Endodermal cell (in vitro differentiated cells): ENCODE measurements at places on chromosomes 1 and 21.

- DNase-seq: peak; percentile 93
Observed at GRCh38 chr21:43728467-43729390, 9.8 kb downstream of the PDXK start.

DNA sequence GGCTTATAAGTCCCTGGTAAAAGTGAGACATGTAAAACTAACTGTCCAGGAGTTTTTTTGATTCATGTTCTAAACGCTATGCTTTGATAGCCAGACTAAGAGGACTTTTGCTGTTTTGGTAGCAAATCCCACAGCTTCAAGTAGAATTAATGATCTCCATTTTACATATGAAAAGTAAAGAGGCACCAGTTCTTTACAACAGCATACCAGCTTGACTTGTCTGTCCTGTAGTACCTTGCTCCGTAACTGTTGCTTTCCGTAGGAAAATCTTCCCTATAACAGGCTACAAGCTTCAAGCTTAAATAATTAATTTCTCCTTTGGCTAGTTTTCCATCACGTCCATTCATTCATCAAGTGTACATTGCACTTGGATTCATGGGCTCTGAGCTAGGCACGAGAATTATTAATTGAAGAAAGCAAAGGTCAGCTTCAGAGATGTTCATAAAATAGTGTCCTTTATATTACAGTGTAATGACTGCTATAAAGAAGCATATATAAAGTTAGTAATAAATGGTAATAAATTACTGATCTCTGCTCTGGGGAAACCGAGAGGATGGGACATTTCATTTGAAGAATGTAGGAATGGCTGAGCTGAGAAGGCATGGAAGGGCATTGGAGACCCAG, 29.2 kb downstream of the B3GALT5 start:
- DNase-seq: no peak

GRCh38 chr1:60589916-60590315, 492.4 kb upstream of the NFIA start:
- no peak for DNase-seq

GRCh38 chr1:160621633-160622413, 25.0 kb downstream of the SLAMF1 start:
- no peak for DNase-seq

- DNase-seq: no peak
Observed at GRCh38 chr1:169121146-169121923, 14.8 kb downstream of the ATP1B1 start.

DNA sequence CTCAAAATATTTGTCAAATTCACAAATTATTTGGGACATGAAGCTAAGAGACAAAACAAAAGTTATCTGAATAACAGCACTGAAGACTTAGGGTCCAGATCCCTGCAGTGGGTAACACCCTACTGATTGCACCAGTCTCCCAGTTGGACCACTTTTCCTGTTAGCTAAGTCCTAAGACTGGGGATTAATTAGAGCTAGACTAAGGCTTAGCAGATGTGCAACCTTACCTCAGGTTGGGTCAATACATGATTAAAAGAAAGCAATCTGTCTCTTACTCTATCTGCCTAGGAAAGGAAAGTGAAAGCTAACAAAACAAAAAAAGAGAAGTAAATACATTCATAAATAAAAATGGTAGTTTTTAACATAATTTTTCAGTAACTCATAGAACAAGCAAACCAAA, 737.2 kb upstream of the CHRM3 start:
- DNase-seq: no peak

- DNase-seq: peak; percentile 54
Observed at GRCh38 chr1:7228252-7228961, 443.2 kb downstream of the CAMTA1 start.

DNA sequence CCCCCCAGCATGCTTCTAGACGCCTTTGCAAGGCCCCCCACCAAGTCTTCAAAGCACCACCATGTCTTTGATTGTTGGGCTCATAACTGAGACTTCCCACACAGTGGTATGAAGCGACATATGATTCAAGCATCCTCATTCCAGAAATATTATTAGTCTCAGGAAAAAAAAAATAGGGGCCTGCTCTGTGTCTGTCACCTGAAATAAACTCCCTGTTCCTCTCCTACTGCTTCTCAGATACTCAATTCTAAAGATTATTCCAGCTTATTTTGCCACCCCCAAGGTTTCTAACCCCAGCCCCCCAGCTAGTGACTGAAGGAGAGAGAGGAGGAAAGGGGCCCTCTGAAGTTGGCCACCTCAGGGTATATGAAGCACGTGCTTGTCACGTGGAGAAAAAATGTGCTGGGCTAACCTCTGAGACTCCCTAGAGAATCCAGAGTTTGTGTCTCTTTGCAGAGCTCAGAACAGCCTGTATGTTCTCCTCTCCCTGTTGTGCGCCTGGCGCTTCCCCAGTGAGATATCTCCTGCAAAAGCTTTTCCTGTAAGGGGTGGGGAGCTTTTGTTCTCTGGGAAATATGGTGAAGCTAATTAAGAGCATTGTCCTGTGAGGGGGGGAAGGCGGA, 35.9 kb upstream of the RASAL2 start:
- DNase-seq: peak; percentile 58
